ENCODE measurements at places on chromosomes 11 and 22.

GRCh38 chr22:35480627-35481550 is 59.7 kb upstream of the RASD2 start:
- DNase-seq: no peak

GRCh38 chr11:65225279-65226102 is 36.3 kb upstream of the POLA2 start:
- peak; percentile 72 for DNase-seq

DNA sequence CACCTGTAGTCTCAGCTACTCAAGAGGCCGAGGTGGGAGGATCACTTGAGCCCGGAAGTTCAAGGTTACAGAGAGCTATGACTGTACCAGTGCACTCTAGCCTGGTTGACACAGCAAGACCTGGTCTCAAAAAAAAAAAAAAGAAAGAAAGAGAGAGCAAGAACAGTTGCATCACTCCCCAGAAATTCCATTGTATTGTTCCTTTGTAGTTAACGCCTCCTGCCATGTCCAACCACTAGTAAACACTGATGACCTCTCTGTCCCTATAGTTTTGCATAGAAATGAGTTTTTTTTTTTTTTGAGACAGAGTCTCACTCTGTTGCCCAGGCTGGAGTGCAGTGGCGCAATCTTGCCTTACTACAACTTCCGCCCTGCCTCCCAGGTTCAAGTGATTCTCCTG is 10.8 kb downstream of the PATL1 start:
- DNase-seq: no peak

GRCh38 chr11:66437979-66438503 is 607 bp downstream of the MRPL11 start:
- DNase-seq: no peak

GRCh38 chr22:38946771-38947170 is 10.6 kb upstream of the APOBEC3A start:
- no peak for DNase-seq

- no peak for DNase-seq
These were observed 48.9 kb downstream of the TPBGL start for GRCh38 chr11:75289511-75289760.

DNA sequence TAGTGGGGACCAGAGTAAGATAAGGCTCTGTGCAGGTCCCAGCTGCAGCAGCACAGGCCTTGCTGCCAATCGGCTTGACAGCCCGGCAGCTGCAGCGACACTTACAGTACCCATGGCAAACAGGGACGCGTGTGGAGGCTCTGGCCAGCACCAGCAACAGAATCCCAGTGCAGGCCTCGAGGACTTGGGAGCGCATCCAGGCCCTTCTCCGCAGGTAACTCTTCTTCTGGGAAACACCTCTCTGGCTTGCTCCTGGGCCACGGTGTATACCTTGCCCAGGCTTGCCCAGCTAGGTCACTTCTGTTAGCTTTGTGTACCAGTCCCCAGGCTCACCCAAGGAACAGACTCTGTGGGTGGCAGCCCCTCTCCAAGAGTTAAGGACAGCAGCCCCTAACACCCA is 126.7 kb downstream of the CTTN start:
- no peak for DNase-seq

DNA sequence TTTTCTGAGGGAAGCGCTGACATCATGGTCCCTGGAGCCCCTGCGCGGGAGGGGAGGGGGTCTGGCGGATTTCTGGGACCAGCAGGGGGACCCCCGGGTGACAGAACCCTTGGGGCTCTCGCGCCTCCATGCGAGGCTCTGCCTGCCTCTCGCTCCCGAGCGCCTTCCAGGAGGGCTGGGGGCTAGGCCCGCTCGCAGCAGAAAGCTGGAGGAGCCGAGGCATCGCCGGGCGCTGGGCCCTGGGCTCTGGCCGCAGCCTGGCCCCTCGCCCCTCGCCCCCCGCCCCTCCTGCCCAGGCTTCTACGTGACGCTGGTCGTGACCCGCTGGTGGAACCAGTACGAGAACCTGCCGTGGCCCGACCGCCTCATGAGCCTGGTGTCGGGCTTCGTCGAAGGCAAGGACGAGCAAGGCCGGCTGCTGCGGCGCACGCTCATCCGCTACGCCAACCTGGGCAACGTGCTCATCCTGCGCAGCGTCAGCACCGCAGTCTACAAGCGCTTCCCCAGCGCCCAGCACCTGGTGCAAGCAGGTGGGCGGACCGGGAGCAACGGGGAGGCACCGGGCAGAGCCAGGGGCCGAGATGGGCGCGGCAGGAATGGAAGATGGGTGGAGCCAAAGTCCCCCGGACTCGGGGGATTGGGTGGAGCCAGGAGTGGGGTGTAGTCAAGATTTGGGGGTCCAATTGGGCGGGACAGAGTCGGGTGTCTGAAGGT is 5.4 kb downstream of the BEST1 start:
- no peak for DNase-seq

DNA sequence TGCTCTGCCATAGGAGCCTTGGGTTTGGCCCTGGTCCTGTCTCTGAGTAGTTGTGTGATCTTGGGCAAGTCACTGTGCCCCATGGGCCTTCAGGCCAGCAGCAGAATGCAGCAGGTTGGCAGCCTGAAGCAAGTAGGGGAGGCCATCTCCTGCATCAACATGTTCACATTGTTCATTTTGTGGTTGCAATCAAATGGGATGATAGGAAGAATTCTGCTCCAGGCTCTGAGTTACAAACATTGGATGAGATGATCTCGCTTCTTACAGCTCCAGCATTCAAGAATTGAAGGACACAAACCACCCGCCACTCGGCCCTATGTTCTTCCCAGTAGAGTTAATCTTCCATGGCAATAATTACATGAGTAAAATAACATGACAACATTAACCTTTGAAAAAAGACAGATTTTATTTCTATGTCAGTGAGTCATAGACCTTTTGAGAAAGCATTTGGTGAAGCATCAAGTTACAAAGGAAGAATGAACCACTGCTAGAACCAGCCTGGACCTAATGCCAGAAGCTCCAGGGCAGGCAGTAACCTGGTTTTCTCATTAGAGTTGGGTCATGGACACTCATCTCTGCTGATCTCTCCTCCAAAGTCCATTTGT is 308.3 kb upstream of the NCAM1 start:
- no peak for DNase-seq

DNA sequence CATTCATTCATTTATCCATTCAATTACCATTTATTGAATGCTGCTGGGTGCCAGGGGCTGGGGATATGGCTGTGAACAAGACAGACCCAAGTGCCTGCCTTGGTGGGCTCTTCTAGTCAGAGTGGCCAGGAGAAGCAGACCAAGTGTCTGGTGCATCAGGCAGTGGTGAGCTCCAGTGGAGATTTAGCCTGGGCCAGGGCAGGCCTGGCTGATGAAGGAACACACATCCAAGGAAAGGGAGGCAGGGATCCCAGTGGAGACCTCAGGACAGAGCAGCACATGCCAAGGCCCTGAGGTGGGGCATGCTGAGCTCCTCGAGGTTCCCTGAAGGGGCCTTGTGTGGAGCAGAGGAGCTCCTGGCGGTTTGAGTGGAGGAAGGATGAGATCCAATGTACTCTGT is 46.6 kb upstream of the SMIM38 start:
- DNase-seq: no peak

DNA sequence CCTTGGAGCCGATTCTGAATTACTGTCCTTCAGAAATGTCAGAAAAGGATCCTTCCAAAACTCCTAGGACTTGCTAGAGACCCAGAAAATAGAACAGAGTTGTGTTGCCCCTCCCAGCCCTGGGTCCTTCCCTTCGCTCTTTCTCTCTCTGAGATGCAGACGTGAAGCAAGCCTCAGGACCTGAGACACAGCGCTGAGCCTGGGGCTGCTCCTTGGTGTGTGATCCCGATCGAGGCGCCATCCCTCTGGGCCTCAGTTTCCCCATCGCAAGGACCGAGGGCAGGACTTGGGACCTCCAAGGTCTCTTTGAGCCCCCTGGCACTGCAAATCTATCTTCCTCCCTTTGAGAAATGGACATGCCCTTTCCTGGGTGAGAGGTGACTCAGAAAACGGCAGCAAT is 533.5 kb downstream of the TBC1D22A start:
- DNase-seq: no peak

DNA sequence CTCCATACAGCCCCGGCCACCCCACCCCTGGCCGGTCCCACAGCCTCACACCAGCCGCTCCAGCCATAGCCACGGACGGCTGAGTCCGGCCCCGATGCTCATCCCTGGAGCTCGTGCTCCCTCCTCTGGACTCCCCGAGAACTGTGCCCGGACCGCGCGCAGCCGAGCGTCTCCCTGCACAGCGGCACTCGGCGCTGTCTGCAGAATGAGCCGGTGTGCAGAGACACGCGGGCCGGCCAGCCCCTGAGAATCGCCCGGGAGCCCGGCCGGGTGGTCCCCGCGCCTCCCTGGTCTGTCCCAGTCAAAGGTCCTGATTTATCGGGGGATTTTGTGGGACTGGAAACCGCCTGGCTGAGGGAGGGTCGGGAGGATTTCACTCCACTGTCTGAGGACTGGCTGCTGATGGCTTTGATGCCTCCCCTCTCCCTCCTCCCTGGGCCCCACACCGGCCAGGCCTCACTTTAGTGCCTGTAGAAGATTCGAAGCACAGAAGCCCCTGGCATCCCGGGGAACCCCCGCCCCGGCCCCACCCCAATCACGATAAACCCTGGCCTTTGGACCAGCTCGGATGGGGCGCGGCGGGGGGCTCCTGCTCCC is 102.7 kb downstream of the BRD1 start:
- peak; percentile 62 for DNase-seq

GRCh38 chr22:29892315-29893156 is 9.6 kb downstream of the MTMR3 start:
- DNase-seq: no peak

DNA sequence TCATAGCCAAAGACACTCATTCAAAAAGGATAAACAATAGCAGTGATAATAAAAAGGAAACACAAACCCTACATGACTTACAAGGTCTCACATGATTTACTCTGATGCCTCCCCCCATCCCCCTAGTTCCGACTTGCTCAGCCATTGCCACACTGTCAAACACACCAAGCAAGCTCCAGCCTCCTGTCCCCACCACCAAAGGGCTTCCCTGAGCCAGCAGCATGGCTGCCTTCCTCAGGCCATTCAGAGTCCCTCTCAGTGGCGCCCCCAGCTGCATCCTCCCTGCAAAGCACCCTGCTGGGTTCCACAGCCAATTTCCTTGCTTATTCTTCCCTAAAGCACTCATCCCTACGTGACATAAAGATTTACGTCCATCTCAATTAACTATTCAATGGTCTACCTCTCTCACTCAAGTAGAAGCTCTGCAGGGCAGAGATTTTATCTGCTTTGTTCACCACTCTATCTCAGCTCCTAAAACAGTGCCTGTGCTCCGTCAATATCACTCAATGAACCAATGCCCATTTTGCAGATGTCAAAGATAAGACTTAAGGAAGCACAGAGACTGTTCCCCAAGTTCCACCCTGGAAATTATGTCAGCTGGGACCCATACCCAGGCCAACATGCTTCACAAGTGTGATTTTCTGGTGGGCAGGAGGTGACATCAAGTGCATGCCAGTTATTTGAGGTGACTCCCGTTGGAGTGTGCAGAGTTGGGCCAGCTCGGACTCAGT is 106.9 kb downstream of the SYN3 start:
- no peak for DNase-seq

- DNase-seq: no peak
These were observed 14.3 kb downstream of the TP53AIP1 start for GRCh38 chr11:128928400-128928799.

DNA sequence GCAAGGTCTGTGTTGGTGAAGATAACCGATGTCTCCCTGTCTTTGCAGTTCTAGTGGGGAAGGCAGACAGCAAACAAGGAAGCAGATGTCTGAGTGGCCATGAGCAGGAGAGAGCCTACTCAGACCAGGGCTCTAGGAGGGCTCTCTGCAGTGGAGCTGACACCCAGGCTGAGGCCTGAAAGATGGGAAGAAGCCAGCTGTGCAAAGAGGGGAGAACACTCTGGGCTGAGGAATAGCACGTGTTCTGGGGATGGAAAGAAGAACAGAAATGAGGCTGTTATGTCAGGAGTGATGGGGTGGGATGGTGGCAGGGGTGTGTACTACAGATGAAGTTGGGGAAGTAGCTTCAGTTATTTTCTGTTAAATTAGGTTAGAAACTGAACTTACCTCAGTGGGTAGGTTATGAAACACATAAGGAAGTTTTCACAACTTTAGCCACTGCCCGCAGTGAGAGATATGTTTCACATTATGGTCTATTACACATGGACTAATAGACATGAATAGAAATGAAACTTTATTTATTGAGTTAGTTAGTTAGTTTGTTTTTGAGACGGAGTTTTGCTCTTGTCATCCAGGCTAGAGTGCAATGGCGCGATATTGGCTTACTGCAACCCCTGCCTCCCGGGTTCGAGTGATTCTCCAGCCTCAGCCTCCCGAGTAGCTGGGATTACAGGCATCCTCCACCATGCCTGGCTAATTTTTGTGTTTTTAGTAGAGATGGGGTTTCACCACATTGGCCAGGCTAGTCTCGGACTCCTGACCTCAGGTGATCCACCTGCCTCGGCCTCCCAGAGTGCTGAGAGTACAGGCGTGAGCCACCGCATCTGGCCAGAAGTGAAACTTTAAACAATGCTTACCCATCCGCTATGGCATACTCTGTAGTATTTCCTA is 7.8 kb downstream of the DCPS start:
- no peak for DNase-seq

- DNase-seq: no peak
These were observed 3.7 kb downstream of the TST start for GRCh38 chr22:37015587-37015878.

- no peak for DNase-seq
These were observed 582.2 kb downstream of the LRRC4C start for GRCh38 chr11:40877256-40877655.

DNA sequence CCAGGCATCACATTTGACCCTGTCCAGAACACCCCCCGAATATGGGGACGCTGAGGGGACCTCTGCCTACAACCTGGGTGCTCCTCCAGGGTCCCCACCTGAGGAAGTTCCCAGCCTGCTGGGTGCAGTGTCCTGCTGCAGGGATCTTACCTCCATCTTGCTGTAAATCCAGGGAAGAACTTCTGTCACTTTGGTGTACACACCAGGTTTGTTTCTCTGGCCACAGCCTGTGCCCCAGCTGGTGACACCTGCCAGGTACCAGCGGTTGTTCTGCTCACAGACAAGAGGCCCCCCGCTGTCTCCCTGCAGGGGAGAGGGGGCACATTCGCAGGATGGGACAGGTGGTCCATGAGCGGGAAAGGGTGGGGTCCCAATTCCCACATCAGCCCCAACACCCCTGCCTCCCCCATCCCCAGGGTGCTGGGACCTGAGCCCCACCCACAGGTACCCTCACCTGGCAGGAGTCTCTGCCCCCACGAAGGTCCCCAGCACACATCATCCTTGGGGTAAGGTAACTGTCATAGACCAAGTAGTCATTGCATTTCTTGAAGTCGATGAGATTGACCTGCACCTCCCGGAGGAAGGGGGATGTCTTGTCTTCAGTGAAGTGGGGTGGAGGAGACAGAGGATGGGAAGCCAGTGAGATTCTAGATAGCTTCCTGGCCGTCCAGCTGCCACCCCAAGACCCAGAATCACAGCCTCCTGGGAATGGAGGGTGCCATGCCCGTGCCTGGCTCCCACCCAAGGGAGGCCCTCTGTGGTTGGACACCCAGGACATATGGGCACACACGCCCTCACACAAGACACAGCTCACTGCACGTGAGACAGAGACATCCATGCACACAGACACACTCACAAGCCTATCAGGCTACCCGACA is 25.5 kb downstream of the TMPRSS13 start:
- no peak for DNase-seq

Measured in HAP-1 (cell line).